ENCODE measurements at places on chromosomes 13 and 19.

DNA sequence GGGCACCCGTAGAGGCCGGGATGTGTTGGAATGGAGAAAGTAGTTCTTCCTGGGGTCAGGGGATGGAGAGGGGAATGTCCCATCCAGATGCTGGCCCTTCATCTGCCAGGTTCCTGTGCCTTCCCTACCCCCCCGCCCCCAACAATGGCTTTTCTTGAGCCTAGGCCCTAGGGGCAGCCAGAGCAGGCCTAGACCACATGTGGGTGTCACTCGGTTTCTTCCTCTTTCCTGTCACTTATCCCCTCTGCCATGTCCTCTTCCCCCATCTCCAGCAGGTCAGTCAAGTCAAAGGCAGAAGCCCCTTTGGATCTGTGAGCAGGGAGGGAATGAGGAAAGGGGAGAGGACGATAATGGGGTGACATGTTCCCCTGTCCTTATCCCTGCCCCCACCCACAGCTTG is 36.4 kb downstream of the LYL1 start:
- DNase-seq: no peak

DNA sequence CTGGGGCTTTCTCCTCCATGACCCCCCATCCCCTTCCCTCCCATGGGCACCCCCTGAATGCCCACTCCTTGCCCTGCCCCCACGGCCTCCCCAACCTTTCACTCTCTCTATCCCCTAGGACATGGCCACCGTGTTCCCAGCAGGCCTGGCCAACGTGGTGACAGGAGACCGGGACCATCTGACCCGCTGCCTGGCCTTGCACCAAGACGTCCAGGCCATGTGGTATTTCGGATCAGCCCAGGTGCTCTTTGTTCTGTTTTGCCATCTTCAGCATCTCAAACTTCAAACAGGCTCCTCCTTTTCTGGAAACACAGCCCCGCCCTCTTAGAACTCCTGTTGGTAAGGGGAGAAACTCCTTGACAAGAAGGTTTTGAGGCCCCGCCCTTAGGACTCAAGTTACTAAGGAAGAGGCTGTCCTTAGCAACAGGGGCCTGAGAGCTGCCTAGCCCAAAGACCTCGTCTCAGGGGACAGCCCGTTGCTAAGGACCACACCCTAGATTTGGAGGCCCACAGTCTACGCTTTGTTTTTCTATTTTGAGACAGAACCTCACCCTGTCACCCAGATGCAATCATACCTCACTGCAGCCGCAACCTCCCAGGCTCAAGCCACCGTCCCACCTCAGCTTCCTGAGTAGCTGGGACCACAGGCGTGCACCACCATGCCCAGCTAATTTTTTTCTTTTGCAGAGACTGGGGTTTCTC is 5.1 kb upstream of the FLT3LG start:
- peak; percentile 95 for DNase-seq

DNA sequence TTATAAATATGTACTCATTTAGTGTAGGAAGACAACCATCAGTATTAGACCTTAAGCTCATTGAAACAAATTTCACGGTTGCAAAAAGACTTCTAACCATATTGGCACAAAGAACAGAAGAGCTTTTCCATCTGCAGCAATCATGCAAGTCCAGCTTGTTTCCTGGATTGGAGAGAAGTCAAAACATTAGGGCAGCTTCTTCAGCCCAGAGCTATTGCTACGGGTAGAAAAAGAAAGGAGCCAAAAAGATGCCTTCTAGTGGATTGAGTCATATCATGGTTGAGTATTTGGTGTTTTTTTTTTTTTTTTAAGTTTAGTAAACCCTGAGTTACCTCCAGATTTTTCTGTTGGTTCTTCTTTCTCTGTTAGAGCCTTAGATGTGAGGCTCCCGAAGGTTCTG is 99.8 kb downstream of the WDFY2 start:
- DNase-seq: no peak

GRCh38 chr13:40975441-40975840 is 43.7 kb downstream of the ELF1 start:
- no peak for DNase-seq

- DNase-seq: peak; percentile 94
Observed at GRCh38 chr19:48837051-48837524, 797 bp upstream of the HSD17B14 start.

DNA sequence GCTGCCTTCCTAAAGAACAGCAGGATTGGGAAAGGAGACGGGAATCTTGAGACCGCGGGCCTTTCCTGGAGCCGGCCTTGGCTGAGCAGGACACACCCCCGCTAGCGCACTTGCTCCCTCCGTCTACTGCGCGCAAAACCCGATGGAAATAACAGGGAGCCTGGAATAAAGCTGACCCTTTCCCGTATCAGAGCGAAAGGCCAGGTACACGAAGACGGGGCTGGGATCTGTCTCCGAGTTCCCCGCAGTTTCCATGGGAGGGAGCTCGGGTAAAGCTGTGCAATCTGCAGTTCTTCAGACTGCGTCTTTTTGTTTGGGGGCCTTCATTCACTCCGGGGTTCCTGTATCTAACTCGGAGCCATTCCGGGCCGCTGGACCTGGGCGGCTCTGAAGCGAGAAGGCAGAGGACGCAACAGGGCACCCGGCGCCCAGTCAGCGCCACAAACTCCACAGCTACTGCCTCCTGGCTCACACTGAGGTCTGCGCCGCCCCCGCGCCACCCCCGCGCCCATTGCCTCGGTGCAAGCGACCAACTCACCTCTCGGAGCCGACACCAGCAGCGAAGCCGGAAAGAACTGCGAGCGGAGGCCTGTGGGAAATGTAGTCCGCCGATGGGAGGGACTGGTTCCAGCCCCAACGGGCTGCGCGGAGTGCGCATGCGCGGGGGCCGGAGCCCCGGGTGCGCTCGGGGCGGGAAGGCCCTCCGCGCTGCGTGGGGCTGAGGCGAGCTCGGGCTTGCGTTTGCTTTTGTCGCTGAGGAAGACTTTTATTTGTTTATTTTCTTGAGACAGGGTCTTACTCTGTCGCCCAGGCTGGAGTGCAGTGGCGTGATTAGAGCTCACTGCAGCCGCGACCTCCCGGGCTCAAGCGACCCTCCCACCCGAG is at the start of gene ZFP14:
ZFP14 (minus strand) TSS at position 577 of the 885 bp plus-strand sequence. CDS start 11,309 bp downstream, outside the sequence.
- DNase-seq: peak; percentile 95

GRCh38 chr13:44778761-44779484 is 202.8 kb upstream of the TSC22D1 start:
- DNase-seq: peak; percentile 96

- DNase-seq: no peak
Observed at GRCh38 chr19:55386493-55386971, 800 bp downstream of the RPL28 start.

DNA sequence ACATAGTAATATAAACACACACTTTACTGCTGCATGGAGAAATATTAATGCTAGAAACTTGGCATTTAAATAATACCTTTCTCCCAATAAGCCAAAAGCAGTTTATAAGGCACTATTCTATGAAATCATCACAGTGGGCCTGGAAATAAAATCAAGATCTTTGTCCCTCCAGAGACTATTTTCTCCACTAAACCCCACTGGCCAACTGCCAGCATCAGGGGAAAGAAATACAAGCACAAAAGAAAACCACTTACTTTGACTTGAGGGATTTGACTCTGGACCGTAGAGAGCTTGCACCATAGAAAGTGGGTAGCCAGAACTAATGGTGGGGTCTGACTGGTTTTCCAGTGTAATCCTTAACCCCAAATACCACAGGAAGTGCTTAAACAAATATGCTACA is 71.9 kb downstream of the DCLK1 start:
- DNase-seq: no peak

DNA sequence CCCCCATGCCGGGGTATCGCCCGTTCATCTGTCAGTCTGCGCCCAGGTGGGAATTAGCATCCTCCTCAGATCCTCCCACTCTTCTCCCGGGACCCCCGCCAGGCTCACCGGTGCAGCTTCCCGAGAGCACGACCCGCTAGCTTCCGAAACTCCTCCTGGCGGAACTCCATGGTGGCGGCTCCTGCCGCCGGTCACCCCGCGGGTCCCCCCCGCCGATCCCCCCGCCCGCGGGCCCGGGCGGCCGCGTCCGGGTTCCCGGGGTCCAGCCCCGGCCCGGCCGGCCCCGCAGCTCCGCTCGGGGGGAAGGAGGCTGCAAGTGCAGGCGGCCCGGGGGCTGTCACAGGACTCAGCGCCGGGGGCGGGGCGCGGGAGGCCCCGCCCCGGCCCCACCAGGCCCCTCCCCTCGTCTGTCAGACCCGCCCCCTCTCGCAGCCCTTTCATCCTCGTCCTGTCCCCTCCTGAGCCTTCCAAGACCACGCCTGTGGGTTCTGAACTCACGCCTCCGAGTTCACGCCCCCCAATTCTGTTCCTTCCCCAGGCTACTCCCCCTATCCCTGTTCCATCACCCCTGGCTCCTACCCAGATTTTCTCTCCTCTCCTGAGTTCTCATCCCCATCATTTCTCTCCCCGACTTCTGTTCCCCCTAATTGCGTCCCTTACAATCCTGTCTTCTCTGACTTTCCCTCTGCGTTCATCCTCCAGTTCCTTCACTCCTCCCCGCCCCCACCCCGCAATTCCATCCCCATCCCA is at the start of gene SLC17A7:
SLC17A7 (minus strand) TSS at position 318 of the 750 bp plus-strand sequence; CDS start at position 170, 148 bp downstream.
- peak; percentile 22 for DNase-seq

DNA sequence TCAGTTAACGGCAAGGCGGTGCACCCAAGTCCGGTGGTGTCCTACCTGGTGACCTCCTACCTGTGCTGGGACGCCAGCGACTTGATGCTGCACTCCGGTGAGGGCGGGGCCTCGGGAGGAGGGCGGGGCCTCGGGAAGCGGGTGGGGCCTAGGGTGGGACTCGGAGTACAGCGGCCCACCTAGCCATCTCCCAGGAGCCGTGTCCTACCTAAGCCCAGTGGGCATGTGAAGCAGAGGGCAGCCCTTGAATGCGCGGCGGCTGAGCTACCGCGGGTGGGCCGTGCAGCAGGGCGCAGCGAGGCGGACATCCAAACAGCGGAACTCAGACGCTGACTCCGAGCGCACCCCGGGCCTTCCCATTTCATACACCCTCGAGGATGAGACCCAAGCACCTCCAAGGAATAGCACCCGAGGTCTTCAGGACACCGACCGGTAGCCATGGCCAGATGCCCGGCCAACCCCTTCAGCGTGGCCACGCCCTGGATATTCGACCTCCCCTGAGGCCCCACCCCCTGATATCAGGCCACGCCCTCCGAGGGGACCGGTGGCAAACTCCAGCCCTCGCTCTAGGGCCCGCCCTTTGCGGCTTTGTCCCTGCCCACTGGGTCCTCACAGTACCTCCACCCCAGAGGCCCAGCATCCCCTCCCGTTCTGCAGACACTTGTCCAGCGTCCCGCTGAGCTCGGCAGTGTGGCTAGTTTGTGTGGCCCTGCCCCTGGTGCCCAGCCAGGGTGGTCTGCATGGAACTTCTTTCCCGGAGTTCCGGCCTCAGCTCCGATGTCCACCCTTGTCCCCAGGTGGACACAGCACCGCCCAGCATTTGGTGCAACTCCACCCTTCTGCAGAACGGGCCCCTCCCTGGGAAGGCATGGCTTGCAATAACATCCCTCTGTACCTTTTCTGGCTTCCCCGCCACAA is 5.4 kb downstream of the KLK1 start:
- DNase-seq: peak; percentile 72

- no peak for DNase-seq
Observed at GRCh38 chr13:112685896-112686295, 3.9 kb upstream of the ATP11A start.

DNA sequence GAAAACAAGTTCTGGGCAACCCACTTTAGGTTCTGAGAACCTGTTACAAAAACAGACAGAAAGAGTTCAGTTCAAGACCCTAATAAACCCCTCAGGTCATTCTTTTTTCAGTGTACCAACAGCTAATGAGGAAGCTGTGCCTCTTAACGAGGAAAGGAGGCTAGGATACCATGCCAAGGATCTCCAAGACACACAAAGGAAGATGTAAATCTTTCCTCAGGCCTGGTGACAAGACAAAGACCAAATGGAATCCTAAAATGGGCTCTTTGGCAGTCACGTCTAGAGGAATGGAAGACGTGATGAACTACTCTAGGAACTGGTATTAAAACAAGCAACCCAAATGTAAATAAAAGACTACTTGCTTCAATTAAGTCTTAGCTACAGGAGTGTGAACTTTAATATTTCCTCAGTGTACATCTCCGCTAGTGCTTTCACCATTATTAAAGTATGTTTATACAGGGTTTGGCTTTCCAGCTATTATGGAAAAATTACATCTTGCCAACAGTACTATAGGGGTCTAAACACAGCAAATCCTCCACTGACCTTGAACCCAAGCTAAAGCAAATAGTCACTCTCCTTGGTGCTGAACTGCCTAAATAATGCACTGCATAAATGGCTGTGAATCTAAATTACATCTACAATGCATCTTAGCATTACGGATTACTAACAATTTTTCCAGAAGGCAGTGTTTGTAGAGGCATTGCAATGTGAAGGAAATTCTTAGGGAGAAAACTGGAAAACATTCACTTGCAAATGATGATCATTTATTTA is 42.3 kb downstream of the ENOX1 start:
- no peak for DNase-seq

GRCh38 chr19:54420068-54420382 is 4.8 kb downstream of the TTYH1 start:
- DNase-seq: no peak

- DNase-seq: no peak
Observed at GRCh38 chr19:45539459-45539858, 32.2 kb downstream of the VASP start.

- no peak for DNase-seq
Observed at GRCh38 chr13:110910013-110910890, 4.6 kb downstream of the ANKRD10 start.

DNA sequence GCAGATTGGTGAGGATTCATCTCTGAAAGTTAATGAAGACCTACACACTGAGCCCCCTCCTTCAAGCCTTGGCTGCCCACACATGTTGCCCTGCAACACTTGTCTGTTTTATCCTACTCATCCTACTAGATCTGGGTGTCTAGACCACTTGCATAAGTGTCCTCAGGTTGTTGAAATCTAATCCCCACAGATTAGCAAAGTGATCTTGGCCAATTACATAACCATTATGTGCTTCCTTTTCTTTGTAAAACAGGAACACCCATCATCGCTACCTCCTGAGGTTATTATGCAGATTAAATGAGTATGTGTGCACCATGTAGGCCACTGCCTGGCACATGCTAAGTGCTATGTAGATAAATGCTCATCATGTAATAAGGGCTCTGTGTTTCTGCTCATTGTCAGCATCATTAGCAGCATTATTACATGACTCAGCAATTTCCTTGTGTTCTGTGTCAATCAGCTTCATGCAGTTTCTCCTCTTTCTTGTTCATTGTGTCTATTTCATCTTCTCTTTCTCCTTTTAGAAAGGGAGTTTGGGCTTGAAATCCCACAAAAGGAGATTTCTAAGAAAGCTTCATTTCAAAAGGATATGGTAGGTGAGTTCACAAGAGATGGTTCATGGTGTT is 15.1 kb downstream of the ZNF175 start:
- DNase-seq: no peak

GRCh38 chr13:111610081-111610480 is 289.6 kb downstream of the TEX29 start:
- no peak for DNase-seq

DNA sequence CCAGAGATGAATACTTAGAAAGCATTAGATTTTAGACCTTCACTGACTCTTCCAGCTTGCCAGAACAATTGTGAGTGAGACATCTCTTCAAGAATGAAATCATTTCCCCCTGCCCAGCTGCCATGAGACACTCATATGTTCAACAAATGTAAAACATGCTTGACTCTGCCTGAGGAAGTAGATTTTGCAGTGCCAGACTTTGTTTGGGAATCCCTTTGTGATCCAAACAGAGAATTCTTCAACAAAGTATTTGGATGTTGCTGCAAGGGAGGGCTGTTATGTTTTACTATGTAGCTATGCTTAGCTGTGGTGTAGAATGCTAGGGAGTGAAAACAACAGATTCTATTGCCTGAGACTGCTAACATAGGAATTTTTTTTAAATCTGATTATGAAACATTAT is 416.4 kb downstream of the DCT start:
- no peak for DNase-seq

Measured in hematopoietic multipotent progenitor cell treated with erythropoietin and hydrocortisone succinate and interleukin-3 and kit ligand, for 8 days (in vitro differentiated cells).